ENCODE measurements at places on chromosomes 16 and 17.
A peak's percentile ranks its signal among the peaks of the same experiment; 100 is the strongest.

- DNase-seq: no peak
Measured at GRCh38 chr17:75552425-75553294, 27.2 kb downstream of the LLGL2 start.

- DNase-seq: no peak
Measured at GRCh38 chr17:58269557-58270291, 11.0 kb downstream of the MPO start.

GRCh38 chr17:9018726-9019125, 2.6 kb upstream of the NTN1 start:
- DNase-seq: no peak

- DNase-seq: no peak
Measured at GRCh38 chr16:73048292-73049080, 558 bp upstream of the ZFHX3 start.

- DNase-seq: no peak
Measured at GRCh38 chr16:86965840-86966550, 351.2 kb downstream of the C16orf95 start.

DNA sequence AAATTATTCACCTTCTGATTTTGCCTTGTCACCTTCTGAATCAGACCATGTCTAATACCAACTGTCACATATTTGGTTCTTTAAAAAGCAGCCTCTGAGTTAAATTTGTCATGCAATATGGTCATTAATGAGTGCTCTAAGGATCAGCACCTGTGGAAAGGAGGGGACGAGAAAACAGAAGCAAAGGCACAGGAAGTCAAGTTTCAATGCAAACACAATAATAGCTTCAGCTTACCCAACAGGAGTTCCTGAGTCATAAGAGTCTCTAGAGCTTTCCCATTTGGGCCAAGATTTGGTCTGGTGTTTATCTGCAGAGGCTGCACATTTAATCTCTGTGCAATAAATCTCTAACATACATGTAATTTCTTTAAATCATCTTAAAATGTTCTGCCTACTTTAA, 889.8 kb downstream of the CDH8 start:
- DNase-seq: no peak

GRCh38 chr17:17492085-17492484, 4.1 kb downstream of the RASD1 start:
- DNase-seq: no peak

- DNase-seq: no peak
Measured at GRCh38 chr16:58793366-58793765, 59.2 kb upstream of the GOT2 start.

DNA sequence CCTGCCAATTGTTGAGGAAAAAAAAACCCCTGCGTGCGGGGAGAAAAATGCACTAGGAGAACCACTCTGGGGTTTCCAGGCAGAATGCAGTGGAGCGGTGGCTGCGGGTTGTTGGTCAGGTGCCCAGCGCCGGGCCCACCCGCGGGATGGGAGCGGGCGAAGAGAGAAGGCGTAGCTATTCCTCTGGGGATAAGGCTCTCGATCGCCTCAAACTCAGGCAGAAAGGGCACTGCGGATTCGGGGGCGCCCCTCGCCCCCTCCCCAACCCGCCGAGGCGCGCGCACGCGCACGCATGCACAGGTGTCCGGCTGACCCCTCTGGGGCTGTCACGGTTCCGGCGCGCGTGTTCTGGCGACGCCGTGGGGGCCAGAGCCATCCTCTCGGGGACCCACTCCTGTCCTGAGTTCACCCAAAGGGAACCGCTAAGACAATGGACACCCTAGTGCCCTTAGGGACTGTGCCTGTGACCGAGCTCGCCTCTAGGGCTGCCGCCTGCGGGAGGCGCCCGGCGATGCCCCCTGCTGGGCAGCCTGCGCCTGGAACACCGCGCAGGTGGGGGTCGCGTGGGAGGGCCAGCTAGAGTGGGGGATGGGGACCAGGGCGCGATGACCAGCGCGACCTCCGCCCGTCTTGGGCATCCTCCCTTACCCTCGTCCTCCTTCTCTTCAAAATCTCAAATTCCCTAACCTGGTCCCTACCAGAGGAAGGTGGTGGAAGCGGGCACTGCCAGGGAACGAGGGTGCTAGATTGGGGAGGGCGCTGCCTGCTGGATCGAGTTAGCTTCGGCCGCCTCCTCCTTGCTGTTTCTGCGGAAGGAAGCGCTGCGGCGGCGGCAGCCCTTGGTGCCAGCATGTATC, 14.4 kb upstream of the CBX8 start:
- DNase-seq: no peak

DNA sequence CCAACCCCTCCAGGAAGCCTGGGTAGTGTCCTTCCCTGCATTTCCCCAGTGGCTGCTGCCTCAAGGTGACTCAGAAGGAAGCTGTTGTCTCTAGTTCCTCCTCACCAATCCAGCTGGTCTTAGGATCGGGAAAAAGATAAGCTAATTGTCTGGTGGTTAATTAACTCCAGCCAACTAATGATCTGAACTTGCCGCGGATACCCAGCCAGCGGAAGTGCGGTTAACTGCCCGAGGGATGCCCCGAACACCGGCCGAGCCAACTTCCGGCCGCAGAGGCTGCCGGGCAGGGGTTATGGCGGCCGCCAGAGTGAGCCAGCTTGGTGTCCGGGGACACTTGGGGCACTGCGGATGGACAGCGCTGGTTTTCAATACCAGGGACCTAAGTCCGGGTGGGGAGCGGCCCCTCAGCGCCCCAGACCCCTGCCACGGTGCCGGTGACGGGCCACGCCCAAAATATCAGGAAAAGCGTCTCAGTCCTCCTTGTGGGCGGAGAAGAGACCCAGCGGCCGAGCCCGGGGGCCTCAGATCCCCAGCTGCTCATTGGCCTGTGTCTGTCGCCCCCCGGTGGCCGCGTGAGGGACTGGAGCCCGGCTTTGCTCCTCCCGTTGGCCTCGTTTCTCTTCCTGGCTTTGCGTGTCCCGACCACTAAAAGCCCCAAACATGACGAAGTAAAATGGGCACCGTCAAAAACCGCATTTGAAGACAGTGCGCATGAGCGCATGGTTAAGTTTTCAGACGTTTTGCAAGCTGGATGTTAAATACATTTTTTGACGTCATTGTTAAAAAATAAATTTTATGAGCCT, 10.2 kb upstream of the PRSS22 start:
- peak; percentile 81 for DNase-seq
